ENCODE measurements at places on chromosomes 13 and 19.

DNA sequence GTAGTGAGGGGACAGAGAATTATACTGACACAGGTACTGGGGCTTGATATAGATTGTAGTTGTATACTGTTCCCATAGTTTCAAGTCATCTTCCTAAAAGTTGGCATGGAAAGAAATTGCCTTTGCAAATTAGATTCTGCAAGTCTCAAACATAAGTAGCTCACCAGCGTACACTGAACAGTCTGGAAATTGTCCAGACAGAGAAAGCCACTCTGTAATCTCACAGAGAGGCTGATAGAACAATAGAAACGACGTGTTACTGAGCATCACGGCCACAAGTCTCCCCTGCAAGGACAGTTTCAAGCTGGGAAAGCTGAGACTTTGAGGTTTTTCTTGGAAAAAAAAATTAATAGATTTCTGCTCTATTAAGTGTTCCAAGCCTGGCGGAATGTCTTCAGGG lies 228.6 kb downstream of the DNAJC15 start:
- DNase-seq = no peak

DNA sequence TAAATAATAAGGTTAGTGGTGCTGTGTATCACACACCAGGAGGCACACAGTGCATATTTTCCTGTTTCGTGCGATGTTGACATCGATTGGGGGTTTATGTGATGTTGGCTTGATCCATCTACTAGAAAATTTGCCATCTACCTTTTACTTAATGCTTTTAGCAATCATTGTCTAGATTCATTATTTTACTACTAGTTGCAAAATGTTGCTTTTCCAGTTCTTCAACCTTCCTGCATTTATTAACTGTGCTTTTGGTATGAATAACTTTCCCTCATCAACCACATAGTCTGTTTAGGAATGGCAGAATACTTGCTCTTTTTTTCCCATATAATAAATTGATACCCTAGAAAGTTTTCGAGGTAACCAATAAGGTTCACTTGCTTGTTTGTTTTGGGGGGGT lies 17.5 kb downstream of the C13orf42 start:
- no peak for DNase-seq

- DNase-seq = no peak
Observed at GRCh38 chr13:97928301-97928700, 25.2 kb upstream of the IPO5 start.

GRCh38 chr13:71797517-71797916 lies 69.5 kb downstream of the DACH1 start:
- no peak for DNase-seq

GRCh38 chr19:12052091-12052496 lies 667 bp downstream of the ZNF878 start:
- no peak for DNase-seq

DNA sequence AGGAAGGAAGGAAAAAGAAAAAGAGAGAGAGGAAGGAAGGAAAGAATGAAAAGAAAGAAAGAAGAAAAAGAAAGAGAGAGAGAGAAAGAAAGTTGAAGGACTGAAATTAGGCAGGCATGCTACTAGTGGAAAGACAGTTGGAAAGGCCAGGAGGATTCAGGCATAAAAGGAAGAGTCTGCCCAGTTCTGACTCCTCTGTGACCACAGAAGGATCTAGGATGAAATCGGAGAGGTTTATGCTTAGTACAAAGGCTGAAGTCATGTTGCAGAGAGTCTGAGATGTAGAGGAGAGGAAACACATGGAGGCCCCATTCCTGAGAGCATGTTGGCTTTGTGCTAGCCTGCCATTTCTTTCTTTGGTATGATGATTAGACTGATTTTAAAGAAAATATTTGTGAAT lies 246.5 kb upstream of the ARGLU1 start:
- no peak for DNase-seq

- no peak for DNase-seq
Observed at GRCh38 chr19:18000480-18000914, 7.5 kb upstream of the ARRDC2 start.

- DNase-seq = no peak
Observed at GRCh38 chr13:39536906-39537305, 66.1 kb downstream of the LHFPL6 start.

GRCh38 chr13:41107584-41108014 lies 25.0 kb downstream of the KBTBD6 start:
- DNase-seq = no peak

DNA sequence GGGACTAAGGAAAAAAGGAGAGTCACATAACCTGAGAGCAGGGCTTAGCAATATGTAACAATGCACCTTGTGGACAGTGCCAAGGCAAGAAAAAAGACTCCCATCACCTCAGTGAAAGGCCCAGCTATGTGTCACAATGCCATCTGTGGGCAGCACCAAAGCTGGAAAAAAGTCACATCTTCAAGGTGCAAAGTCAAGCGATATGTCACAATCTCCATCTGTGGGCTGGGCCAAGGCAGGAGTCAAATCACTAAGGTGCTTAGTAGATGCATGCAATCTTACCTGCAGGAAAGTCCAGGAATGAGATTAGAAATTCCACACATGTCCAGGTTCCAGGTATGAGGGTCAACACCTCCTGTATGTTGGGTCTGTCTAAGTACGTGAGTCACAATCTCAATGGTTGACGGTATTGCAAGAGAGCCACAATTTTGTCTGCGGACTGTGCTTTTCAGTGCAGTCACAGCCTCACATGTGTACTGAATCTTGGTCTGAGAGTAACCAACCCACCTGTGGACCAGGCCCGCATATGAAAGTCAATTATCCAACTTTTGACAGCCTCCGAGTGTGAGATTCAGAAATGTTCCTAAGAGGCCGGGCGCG lies 14.8 kb upstream of the ZNF43 start:
- no peak for DNase-seq

GRCh38 chr13:78845656-78846365 lies 186.9 kb upstream of the OBI1 start:
- DNase-seq = no peak

DNA sequence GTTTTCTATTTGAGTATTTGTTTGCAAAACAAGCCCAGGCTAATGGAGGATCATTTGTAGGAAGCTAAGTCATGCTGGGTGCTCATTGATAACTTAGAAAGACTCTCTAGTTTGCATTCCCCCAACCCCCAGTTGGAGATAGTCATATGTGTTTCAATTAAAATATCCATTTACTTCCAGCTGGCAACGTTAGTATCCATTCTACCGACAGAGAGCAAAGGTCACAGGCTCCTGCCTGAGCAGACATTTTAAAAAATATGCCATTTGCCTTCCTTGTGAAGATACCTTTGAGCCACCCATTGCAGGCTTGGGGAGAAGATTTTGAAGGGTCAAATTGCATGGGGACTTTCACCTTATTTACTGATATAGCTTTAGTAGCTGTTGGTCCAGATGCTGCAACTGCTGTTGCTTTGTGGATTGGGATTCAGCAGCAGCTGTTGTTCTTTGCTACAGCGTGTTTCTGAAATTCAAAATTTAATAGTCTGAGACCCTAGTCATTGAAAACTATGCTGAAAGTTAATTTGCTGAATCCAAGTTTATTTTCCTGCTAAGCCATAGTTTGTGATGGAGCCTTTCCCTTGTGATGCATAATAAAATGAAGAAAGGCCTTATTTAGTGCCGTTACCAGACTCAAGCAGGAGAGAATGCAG lies 335.1 kb downstream of the GPC6 start:
- DNase-seq = no peak

DNA sequence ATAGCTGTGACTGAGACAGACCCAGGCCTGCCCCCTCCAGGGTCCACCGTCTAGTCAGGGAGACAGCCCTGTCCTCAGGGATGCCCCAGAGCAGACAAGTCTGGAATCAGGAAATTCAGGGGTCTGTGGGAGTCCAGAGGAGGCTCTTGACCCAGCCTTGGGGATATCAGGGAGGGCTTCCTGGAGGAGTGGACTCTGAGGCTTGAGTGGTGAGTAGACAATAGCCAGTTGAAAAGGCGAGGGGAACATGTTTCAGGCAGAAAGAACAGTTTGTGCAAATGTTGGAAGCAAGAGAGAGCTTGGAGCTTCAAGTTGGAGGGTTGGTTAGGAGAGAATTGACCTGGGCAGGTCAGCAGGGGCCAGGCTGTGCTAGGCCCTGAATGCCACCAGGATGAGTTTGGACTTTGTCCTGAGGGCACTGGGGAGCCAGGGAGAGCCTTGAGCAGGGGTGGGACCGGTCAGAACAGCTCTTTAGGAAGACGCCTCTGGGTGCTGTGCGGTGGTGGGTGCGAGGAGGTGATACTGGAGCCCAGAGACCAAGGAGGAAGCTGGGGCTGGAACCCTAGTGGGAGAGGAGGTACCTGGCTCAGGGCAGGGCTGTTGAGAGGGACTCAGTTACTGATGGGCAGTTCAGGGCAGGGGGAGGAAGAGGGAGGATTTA lies 2.7 kb downstream of the CCDC9 start:
- DNase-seq = no peak

DNA sequence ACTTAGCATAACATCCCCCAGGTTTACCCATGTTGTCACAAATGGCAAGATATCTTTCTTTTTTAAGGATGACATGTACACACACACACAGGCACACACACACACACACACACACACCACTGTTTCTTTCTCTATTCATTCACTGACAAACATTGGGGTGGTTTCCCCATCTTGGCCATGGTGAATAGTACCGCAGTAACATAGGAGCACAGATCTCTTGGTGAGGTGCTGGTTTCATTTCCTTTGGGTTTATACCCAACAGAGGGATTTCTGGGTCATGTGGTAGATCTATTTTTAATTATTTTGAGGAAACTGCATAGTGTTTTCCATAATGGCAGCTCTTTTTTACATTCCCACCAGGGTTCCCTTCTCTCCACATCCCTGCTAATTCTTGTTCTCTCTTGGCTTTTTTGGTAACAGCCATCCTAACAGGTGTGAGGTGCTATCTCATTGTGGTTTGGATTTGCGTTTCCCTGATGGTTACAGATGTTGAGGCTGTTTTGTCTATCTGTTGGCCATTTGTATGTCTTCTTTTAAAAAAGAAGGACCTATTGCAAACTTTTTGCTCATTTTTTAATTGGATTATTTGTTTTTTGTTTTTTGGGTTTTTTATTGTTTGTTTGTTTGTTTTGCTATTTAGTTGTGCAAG lies 251.7 kb upstream of the IRS2 start:
- no peak for DNase-seq

DNA sequence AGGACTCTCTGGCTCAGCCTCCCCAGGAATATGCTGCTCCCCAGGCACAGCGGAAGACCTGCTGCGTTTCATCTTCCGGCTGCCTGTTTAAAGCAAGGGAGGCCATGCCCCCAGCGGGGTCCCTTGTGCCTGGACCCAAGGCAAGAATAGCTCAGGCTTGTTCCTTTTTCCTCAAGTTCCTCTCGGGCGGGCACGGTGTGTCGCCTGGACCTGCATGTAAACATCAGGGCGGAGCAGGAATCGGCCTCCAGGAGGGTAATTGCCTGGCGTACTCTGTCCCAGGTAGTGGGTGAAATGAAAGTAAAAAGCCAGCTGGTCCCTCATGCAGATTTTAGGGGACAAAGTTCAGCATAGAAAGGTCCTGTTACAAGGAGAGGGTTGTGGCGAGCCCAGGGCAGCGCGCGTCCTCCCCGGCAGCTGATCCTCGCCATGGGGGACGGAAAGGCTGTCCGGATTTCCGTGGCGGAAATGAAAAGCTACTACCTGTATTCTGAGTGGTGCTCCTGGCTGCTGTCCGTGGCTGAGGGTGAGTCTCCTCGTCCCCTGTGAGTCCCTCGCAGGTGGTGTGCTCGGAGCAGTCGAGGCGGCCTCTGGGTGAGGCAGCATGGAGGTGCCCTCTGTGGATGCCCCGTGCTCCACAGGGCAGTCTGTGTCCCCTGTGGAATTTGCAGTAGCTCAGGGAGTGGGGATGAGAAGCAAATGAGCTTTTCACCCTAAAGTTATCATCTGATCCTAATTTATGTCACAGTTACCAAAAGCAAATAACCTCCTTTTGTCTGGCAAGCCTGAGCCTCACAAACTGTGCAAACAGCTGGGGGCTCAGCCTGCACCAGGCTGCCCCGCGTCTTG lies 16.2 kb downstream of the MCF2L start:
- DNase-seq = no peak

- DNase-seq = no peak
Observed at GRCh38 chr13:21069561-21070004, 8.2 kb upstream of the LATS2 start.

- DNase-seq = no peak
Observed at GRCh38 chr13:112905990-112906641, 62.9 kb upstream of the MCF2L start.

- DNase-seq = peak; percentile 73
Observed at GRCh38 chr19:7230826-7231225, 63.4 kb downstream of the INSR start.

- DNase-seq = no peak
Observed at GRCh38 chr13:55553701-55554100, 1587.0 kb upstream of the PRR20A start.

GRCh38 chr13:53781941-53782340 lies 753.3 kb downstream of the OLFM4 start:
- no peak for DNase-seq

GRCh38 chr19:17863520-17864182 lies 3.9 kb downstream of the RPL18A start:
- no peak for DNase-seq

- no peak for DNase-seq
Observed at GRCh38 chr13:26819046-26819445, 58.5 kb upstream of the GPR12 start.

DNA sequence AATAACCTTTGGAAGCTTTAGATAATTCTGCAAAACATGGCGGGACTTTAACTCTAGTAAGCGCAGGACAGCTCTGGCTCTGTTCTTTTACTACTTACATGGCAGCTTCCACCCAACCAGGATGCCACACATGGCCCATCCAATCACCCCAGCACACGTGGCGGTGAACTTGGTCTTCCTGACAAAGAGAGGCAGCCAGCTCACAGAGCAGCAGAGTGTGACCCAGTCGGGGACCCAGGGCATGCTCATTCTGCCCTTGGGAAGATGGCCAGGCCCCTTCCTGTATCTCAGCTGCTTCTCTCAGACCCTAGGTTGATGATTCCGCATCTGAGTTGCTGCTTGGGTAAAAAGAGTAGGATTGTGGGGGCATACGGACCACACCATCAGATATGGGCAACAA lies 172.1 kb downstream of the USP12 start:
- no peak for DNase-seq

DNA sequence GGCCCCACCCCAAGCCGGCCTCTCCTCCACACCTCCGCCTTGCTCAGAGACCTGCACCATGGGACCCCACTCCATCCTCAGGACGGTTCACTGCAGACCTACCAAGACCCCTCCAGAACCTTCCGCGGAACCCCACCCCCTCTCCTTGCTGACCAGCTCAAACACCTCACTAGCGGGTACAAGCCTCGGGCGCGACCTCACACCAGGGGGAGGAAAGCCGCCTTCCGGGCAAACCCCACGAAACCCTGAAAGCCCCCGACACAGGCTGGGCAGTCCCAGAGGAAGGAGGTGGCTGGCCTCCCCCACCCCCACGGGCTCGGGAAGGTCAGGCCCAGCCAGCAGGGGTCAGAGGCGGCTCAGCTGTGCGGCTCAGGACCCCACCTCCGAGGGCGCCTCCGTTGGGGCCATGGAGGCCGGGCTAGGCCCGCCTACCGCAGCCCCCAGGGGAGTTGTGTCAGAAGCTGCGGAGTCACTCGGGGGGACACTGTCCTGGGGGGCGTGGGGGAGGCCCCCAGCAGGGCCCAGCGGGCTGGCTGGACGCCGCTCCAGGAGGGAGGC lies 9.8 kb downstream of the GRIN3B start:
- DNase-seq = no peak
